ENCODE measurements at places on chromosomes 7 and 10. TPM values are rescaled to one million over a fixed set of nuclear protein-coding genes. Genes with fewer than 3 reads are reported as not detected.

Gene KLF14
- not detected for total RNA-seq

Gene HMX3
- total RNA-seq, result 0.20 TPM

Gene CPN1
- not detected for total RNA-seq

Gene WNT16
- total RNA-seq, result not detected

Gene SSC4D
- total RNA-seq, result 14.8 TPM

Gene EEPD1
- 5.0 TPM for total RNA-seq

Gene TRIM73
- total RNA-seq, result 2.7 TPM

Gene OR2A1
- not detected for total RNA-seq

Gene SGCE
- total RNA-seq, result 30.5 TPM

Gene CALCR
- total RNA-seq, result 0.44 TPM

Gene OPN1SW
- total RNA-seq, result not detected

GRCh38 chr7:158414486-158414961 is 173.1 kb downstream of the PTPRN2 start:
- H3K4me3 ChIP-seq, result no peak overlapping the region
- H3K27me3 ChIP-seq, result no peaks in the 10 kb centered on the region
- no peak for DNase-seq
- H3K4me1 ChIP-seq, result no peaks in the 10 kb centered on the region

DNA sequence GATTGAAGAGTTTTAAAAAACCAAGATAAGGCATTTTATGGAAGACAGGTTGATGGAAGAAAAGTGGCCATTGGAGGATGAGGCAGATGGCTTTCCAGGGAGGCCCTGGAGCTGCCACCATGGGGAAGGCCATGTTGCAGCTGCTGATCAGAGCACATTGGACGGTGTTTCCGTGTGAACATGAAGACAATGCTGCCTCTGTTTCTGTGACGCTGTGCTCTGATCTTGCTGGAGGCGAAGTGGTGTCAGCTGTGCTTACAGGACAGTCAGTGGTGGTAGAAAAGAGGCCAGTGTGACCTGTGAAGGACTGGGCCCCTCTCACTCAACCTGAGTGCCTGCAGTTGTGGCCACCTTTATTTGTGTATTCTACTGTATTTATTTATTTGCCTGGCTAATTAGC is 132.9 kb downstream of the FAM204A start:
- DNase-seq, result no peak
- no peaks in the 10 kb centered on the region for H3K27me3 ChIP-seq
- H3K36me3 ChIP-seq, result no peaks in the 10 kb centered on the region
- H3K4me3 ChIP-seq, result no peak overlapping the region

DNA sequence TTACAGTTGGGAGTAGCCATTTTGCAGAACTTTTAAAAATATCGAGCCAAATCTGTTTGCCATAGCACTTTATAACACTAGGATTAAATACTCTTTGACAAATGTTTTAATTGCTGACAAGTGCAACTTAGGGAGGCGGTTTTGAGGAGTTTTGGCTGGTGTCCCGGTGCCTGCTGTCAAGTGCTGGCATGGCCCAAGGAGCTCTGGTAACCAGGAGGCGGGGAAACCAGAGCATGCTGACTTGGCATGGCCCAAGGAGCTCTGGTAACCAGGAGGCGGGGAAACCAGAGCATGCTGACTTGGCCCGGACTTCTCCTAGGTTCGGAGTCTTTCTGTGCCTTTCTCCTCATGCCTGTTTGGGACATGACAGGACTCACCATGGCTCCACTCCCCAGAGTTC is 30.8 kb upstream of the ZNF32 start:
- no peak for DNase-seq
- H3K36me3 ChIP-seq, result peaks cover 1% of the 10 kb centered on the region
- no peak overlapping the region for H3K27ac ChIP-seq

DNA sequence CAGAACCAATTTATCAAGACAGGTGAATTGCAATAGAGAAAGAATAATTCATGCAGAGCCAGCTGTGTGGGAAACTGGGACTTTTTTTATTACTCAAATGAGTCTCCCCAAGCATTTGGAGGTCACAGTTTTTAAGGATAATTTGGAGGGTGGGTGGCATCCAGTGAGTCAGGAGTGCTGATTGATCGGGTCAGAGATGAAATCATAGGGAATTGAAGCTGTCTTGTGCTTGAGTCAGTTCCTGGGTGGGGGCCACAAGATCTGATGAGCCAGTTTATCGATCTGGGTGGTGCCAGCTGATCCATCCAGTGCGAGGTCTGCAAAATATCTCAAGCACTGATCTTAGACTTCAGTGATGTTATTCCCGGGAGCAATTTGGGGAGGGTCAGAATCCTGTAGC is 9.9 kb upstream of the MYO1G start:
- H3K4me3 ChIP-seq, result no peak overlapping the region
- H3K27ac ChIP-seq, result no peak overlapping the region
- H3K4me1 ChIP-seq, result no peaks in the 10 kb centered on the region
- peaks cover 41% of the 10 kb centered on the region for H3K36me3 ChIP-seq
- H3K27me3 ChIP-seq, result no peaks in the 10 kb centered on the region
- DNase-seq, result no peak

GRCh38 chr10:88849234-88849633 is 2.4 kb downstream of the ANKRD22 start:
- H3K4me1 ChIP-seq, result no peaks in the 10 kb centered on the region
- H3K36me3 ChIP-seq, result no peaks in the 10 kb centered on the region
- no peak overlapping the region for H3K27ac ChIP-seq
- DNase-seq, result no peak
- H3K27me3 ChIP-seq, result no peaks in the 10 kb centered on the region

DNA sequence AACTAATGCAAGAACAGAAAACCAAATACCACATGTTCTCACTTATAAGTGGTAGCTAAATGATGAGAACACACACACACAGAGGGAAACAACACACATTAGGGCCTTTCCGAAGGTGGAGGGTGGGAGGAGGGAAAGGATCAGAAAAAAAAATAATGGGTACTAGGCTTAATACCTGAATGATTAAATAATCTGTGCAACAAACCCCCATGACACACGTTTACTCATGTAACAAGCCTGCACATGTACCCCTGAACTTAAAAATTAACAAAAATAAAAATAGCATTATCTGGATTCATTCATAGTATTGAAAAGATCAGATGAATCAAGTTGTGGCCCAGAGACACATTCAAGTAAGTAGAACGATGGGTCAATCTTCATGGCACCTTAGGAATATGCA is 159.5 kb upstream of the POT1 start:
- H3K4me3 ChIP-seq, result no peak overlapping the region
- no peaks in the 10 kb centered on the region for H3K27me3 ChIP-seq
- H3K4me1 ChIP-seq, result no peaks in the 10 kb centered on the region
- H3K36me3 ChIP-seq, result no peaks in the 10 kb centered on the region
- no peak overlapping the region for H3K27ac ChIP-seq

DNA sequence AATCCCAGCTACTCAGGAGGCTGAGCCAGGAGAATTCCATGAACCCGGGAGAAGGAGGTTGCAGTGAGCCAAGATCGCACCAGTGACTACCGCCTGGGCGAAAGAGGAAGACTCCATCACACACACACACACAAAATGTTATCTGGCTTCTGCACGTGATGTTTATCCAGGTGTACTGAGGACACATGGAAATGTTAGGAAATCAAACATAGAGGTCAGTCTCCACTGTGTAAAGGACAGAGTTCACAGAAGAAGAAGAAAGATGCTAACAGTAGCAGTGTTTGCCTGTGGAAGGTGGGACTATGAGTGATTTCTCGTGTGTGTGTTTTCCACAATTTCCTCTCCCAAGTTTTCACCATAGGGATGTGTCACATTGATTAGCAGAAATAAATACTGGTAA is 256.9 kb downstream of the ELMO1 start:
- H3K4me3 ChIP-seq, result no peak overlapping the region
- DNase-seq, result no peak
- no peaks in the 10 kb centered on the region for H3K36me3 ChIP-seq

DNA sequence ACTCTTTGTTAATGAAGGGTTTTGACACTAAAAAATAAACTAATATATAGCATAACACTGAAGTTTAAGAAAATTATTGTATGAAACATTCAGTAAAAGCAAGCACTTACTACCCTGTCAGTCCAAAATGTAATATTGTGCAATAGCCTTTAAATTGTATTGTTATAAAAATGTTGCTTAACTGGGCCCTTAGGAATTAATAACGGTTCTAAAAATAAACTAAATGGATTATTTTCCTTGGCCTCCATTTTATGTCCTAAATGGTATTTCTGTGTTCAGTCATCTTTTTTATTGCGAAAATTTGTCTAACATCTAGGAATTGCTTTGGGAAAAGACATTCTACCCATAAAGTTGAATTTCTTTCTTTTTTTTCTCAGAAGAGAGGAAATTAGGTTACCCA is 49.0 kb upstream of the ABI1 start:
- no peaks in the 10 kb centered on the region for H3K36me3 ChIP-seq
- no peak for DNase-seq
- no peaks in the 10 kb centered on the region for H3K27me3 ChIP-seq
- no peak overlapping the region for H3K4me3 ChIP-seq
- no peak overlapping the region for H3K27ac ChIP-seq

DNA sequence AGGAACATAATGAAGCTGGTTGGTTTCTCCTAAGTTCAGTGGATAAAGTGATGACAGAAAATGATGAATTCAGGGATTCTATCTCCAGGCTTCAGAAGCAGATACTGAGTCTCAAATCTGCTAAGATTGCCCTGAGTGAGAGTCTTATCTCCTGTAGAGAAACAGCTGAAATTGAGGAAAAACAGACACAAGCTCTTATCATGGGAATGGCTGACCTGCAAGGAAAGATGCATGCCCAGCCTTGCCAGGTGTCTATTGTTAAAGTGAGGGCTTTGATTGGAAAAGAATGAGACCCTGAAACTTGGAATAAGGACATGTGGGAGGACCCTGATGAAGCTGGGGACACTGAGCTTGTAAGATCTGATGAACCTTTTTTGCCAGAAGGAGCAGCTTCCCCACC is 100.3 kb downstream of the DNAJB9 start:
- peaks cover 2% of the 10 kb centered on the region for H3K36me3 ChIP-seq
- no peak overlapping the region for H3K27ac ChIP-seq
- no peak overlapping the region for H3K4me3 ChIP-seq
- H3K4me1 ChIP-seq, result no peaks in the 10 kb centered on the region
- no peaks in the 10 kb centered on the region for H3K27me3 ChIP-seq

- H3K4me1 ChIP-seq, result no peaks in the 10 kb centered on the region
- H3K27ac ChIP-seq, result no peak overlapping the region
- DNase-seq, result peak; percentile 87
- peak overlapping the region; percentile 50 for H3K4me3 ChIP-seq
Observed at GRCh38 chr7:5284304-5285281, 1.9 kb downstream of the SLC29A4 start.

- H3K27me3 ChIP-seq, result no peaks in the 10 kb centered on the region
- no peaks in the 10 kb centered on the region for H3K4me1 ChIP-seq
- no peak overlapping the region for H3K27ac ChIP-seq
- no peaks in the 10 kb centered on the region for H3K36me3 ChIP-seq
- no peak overlapping the region for H3K4me3 ChIP-seq
Observed at GRCh38 chr7:936386-937054, 18.0 kb downstream of the ADAP1 start.

GRCh38 chr10:78079411-78079810 is 45.7 kb downstream of the RPS24 start:
- no peaks in the 10 kb centered on the region for H3K4me1 ChIP-seq
- no peaks in the 10 kb centered on the region for H3K27me3 ChIP-seq
- no peak for DNase-seq
- H3K4me3 ChIP-seq, result no peak overlapping the region

- H3K27me3 ChIP-seq, result no peaks in the 10 kb centered on the region
- H3K27ac ChIP-seq, result no peak overlapping the region
- H3K4me3 ChIP-seq, result no peak overlapping the region
- H3K36me3 ChIP-seq, result peaks cover 35% of the 10 kb centered on the region
- H3K4me1 ChIP-seq, result no peaks in the 10 kb centered on the region
Observed at GRCh38 chr10:123392182-123392963, 238.2 kb downstream of the BUB3 start.

- no peak overlapping the region for H3K4me3 ChIP-seq
- no peaks in the 10 kb centered on the region for H3K27me3 ChIP-seq
- H3K4me1 ChIP-seq, result no peaks in the 10 kb centered on the region
- no peaks in the 10 kb centered on the region for H3K36me3 ChIP-seq
- H3K27ac ChIP-seq, result no peak overlapping the region
Observed at GRCh38 chr10:111200505-111201186, 123.8 kb downstream of the ADRA2A start.

GRCh38 chr10:7100032-7100702 is 310.7 kb downstream of the SFMBT2 start:
- no peaks in the 10 kb centered on the region for H3K4me1 ChIP-seq
- no peak overlapping the region for H3K27ac ChIP-seq
- no peaks in the 10 kb centered on the region for H3K36me3 ChIP-seq
- no peak overlapping the region for H3K4me3 ChIP-seq

- no peaks in the 10 kb centered on the region for H3K27me3 ChIP-seq
- H3K4me3 ChIP-seq, result no peak overlapping the region
Observed at GRCh38 chr10:87538092-87539015, 33.7 kb downstream of the MINPP1 start.

- H3K27me3 ChIP-seq, result no peaks in the 10 kb centered on the region
- DNase-seq, result no peak
- peaks cover 66% of the 10 kb centered on the region for H3K36me3 ChIP-seq
- H3K27ac ChIP-seq, result no peak overlapping the region
- no peak overlapping the region for H3K4me3 ChIP-seq
Observed at GRCh38 chr10:73803680-73804286, 7.6 kb downstream of the NDST2 start.

DNA sequence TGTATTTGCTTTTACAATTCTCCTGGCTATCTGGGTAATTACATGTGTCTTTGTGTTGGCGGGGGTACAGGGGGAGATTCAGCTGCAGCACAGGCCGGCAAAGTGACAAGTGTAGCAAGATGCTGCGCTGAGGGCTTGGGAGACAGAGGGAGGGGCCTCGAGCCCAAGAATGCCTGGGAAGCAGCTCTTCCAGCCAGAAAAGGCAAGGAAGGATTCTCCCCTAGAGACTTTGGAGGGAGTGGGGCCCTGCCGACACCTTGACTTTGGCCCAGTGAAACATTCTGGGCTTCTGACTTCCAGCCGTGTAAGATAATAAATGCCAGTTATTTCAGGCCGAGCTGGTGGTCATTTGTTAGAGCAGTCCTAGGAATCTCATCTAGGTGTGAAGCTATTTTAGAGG is 7.2 kb upstream of the REPIN1 start:
- no peaks in the 10 kb centered on the region for H3K36me3 ChIP-seq
- peak; percentile 40 for DNase-seq
- H3K4me3 ChIP-seq, result no peak overlapping the region

GRCh38 chr7:74573512-74573911 is 84.0 kb upstream of the GTF2I start:
- no peaks in the 10 kb centered on the region for H3K27me3 ChIP-seq
- H3K4me1 ChIP-seq, result no peaks in the 10 kb centered on the region
- H3K4me3 ChIP-seq, result no peak overlapping the region
- no peak overlapping the region for H3K27ac ChIP-seq
- H3K36me3 ChIP-seq, result peaks cover 43% of the 10 kb centered on the region

GRCh38 chr10:31536302-31536701 is 217.3 kb downstream of the ZEB1 start:
- H3K36me3 ChIP-seq, result no peaks in the 10 kb centered on the region
- no peak overlapping the region for H3K27ac ChIP-seq
- H3K4me3 ChIP-seq, result no peak overlapping the region
- no peaks in the 10 kb centered on the region for H3K4me1 ChIP-seq
- no peaks in the 10 kb centered on the region for H3K27me3 ChIP-seq

DNA sequence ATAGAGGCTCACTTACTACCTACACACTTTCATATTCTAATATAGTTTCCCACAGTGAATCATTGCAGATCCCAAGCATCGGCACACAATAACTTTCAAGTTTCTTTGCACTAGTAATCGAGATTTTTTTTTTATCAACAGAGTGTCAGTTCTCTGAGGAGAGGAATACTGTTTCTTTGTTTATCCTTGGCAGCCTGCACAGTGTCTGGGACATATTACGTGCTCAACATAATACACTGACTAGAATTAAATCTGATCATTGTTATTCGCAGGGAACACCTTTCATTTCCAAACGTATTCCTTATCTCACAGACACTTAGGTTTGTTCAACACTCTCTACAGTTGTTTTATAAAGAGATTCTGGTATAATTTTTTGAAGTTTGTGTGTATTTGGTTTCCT is 95.3 kb downstream of the CACNA2D1 start:
- no peak overlapping the region for H3K27ac ChIP-seq
- no peak for DNase-seq
- peaks cover 4% of the 10 kb centered on the region for H3K36me3 ChIP-seq
